Endodermal cell (in vitro differentiated cells): ENCODE measurements at places on chromosomes 2 and 18. TPM values are rescaled to one million over a fixed set of nuclear protein-coding genes. Genes with fewer than 3 reads are reported as not detected.

DNA sequence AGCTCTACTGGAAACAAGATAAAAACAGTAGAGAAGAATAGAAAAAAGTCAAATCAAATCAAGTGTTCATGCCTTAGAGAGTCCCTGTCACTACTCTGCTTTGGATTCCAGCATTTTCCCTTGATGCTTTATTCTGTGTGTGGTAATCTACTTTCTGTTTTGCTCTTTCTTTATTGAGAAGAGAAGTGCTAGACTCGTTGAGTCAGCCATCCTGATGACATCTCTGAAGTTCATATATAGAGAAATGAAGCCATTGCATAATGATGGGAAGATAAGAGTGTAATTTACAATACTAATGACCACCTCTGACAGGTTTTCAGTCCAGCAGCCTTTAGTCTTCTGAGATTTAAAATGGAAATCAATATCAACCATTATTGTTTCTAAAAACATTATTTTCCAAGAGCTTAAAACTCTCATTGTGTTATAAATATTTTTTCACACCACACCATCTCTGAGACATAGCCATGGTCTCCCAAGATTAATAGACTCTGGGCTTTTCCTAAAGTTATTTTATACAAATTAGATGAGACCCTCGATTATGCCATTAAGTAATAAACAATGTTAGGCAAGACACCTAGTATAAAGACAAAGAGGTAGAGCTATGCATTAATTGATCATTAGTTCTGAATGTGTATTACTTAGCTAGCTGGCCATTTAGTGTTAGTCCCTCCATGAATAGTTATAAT, 679.0 kb upstream of the ACVR2A start:
- H3K4me3 ChIP-seq = no peak overlapping the region
- H3K27ac ChIP-seq = no peak overlapping the region
- H3K4me1 ChIP-seq = no peaks in the 10 kb centered on the region
- no peaks in the 10 kb centered on the region for H3K36me3 ChIP-seq
- DNase-seq = no peak

DNA sequence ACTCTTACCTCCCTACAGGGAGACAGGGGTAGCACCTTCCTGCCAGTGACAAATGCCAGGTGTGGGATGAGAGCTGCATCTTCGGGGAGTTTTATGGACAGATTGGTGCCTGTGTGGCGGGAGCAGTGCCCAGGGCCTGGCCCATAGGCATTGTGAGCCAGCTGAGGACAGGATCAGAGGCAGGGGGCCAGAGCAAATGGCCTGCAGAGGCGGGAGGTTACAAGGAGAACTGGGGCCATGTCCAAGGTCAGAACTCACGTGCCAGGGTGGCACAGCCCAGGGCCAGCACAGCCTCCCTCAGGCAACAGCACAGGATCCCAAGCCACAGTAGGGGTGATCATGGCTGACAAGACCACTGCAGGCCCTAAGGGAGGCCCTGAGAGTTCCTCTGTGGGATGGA, 40.2 kb upstream of the MCFD2 start:
- peaks cover 24% of the 10 kb centered on the region for H3K36me3 ChIP-seq
- no peak overlapping the region for H3K4me3 ChIP-seq
- H3K27ac ChIP-seq = no peak overlapping the region
- H3K4me1 ChIP-seq = peaks cover 4% of the 10 kb centered on the region

GRCh38 chr2:60567096-60567495, 13.6 kb upstream of the BCL11A start:
- no peaks in the 10 kb centered on the region for H3K36me3 ChIP-seq
- DNase-seq = no peak
- peaks cover 95% of the 10 kb centered on the region for H3K27me3 ChIP-seq
- H3K27ac ChIP-seq = no peak overlapping the region
- H3K4me1 ChIP-seq = no peaks in the 10 kb centered on the region
- no peak overlapping the region for H3K4me3 ChIP-seq

DNA sequence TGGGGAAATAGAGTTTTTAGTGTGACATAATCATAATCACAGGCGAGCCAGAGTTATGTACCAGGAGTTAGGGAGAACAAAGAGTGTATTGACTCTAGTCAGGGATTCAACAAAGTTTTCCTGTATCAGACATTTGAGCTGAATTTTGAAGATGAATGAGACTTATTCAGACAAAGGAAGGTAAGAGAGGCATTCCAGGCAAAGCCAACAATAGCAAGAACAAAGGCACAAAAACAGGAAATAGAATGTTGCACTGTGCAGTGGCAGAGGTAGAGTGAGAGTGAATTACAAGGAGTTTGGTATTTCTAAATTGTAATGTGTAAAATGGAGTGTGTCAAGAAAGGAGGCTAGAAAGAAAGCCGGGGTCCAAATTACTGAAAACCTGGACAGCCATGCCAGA, 156.2 kb downstream of the CCDC148 start:
- no peak overlapping the region for H3K4me3 ChIP-seq
- no peaks in the 10 kb centered on the region for H3K36me3 ChIP-seq
- no peak overlapping the region for H3K27ac ChIP-seq

GRCh38 chr2:145744541-145745386, 1224.8 kb upstream of the ZEB2 start:
- no peaks in the 10 kb centered on the region for H3K36me3 ChIP-seq
- no peaks in the 10 kb centered on the region for H3K4me1 ChIP-seq
- H3K4me3 ChIP-seq = no peak overlapping the region
- no peaks in the 10 kb centered on the region for H3K27me3 ChIP-seq
- DNase-seq = no peak

- H3K4me1 ChIP-seq = no peaks in the 10 kb centered on the region
- H3K4me3 ChIP-seq = no peak overlapping the region
- DNase-seq = no peak
- peaks cover 73% of the 10 kb centered on the region for H3K36me3 ChIP-seq
- H3K27me3 ChIP-seq = no peaks in the 10 kb centered on the region
Measured at GRCh38 chr18:32072321-32072720, 19.4 kb upstream of the RNF138 start.

GRCh38 chr2:23294238-23294637, 90.7 kb upstream of the KLHL29 start:
- no peaks in the 10 kb centered on the region for H3K27me3 ChIP-seq
- H3K27ac ChIP-seq = no peak overlapping the region
- no peaks in the 10 kb centered on the region for H3K36me3 ChIP-seq
- DNase-seq = peak; percentile 60

- H3K27ac ChIP-seq = no peak overlapping the region
- no peak overlapping the region for H3K4me3 ChIP-seq
- H3K27me3 ChIP-seq = no peaks in the 10 kb centered on the region
- H3K36me3 ChIP-seq = peaks cover 14% of the 10 kb centered on the region
- no peak for DNase-seq
- no peaks in the 10 kb centered on the region for H3K4me1 ChIP-seq
Measured at GRCh38 chr18:48620071-48620470, 81.2 kb downstream of the CTIF start.

DNA sequence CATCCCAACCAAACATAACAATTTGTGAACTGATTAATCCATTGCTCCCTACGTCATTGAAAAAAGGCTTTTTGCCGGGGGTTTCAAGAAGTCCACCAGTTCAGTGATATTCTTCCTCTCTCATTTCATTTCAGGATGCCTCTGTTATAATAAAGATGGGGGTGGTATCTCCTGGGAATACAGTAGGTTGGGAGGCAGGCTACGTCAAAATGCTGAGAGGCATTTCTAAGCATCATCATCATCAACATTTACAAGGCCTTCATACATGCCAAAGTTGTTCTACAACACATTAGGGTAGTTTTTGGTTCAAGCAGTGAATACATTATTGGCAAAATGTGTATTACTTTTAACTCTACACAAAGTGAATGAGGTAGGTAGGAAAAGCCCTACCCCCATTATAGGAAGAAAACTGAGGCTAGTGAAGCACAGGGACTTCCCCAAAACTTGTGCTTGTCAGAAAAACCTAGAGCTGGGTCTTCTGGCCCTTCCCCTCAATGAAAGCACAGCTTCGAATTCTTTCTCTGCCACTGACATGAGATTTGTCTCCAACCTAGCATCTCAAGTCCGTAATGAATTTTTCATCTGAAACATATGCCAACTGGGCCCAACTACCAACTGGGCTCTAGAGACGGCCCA, 11.3 kb downstream of the OSR1 start:
- no peak overlapping the region for H3K27ac ChIP-seq
- DNase-seq = no peak
- peaks cover 46% of the 10 kb centered on the region for H3K27me3 ChIP-seq
- H3K4me3 ChIP-seq = peak overlapping the region; percentile 91
- H3K36me3 ChIP-seq = no peaks in the 10 kb centered on the region

- H3K4me3 ChIP-seq = no peak overlapping the region
- H3K27ac ChIP-seq = no peak overlapping the region
- H3K4me1 ChIP-seq = peaks cover 26% of the 10 kb centered on the region
- no peaks in the 10 kb centered on the region for H3K36me3 ChIP-seq
- no peaks in the 10 kb centered on the region for H3K27me3 ChIP-seq
Measured at GRCh38 chr2:201886504-201886903, 80.2 kb downstream of the CDK15 start.

- no peak overlapping the region for H3K27ac ChIP-seq
- no peaks in the 10 kb centered on the region for H3K4me1 ChIP-seq
- no peaks in the 10 kb centered on the region for H3K36me3 ChIP-seq
- H3K4me3 ChIP-seq = no peak overlapping the region
Measured at GRCh38 chr2:74982577-74982976, 24.1 kb downstream of the POLE4 start.

- no peak overlapping the region for H3K27ac ChIP-seq
- H3K27me3 ChIP-seq = no peaks in the 10 kb centered on the region
- H3K4me3 ChIP-seq = no peak overlapping the region
Measured at GRCh38 chr2:134178138-134178877, 75.6 kb upstream of the MGAT5 start.

DNA sequence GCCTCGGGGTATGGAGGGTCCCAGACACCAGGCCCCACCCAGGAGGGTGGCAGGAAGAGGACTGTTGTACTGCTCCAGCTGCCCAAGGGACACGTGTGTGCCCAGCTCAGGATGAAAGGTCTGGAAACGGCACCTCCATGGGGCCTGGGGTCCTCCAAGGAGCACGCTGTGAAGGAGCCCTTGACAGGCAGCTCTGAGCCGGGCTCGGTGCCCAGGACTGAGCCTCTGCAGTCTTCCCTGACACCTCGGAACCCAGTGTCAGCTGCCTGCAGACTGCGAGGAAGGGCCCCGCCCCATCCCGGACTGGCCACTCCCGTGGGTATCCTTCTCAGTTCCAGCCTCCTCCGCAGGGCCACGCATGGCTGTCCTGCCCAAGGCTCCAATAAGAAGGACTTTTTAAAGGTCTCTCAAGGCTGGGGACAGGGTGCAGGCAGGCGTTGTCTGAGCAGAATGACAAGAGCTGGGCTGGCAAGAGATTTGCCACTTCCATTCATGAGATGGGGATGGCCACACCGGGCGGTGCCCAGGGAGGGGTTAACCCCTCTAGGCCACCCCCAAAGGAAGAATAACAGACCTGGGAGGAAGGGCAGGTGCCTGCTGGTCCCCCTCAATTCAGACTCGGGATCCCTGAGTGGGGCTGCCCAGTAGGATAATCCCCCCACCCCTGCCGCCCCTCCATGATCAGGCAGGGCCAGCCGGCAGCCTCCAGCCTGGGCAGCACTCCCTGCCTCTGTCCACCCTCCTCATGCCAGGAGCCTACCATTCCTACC, 8.9 kb downstream of the ECEL1 start:
- no peak overlapping the region for H3K27ac ChIP-seq
- DNase-seq = peak; percentile 34
- H3K27me3 ChIP-seq = peaks cover 27% of the 10 kb centered on the region
- H3K36me3 ChIP-seq = no peaks in the 10 kb centered on the region

GRCh38 chr2:76669966-76670465, 852.2 kb downstream of the LRRTM4 start:
- no peaks in the 10 kb centered on the region for H3K4me1 ChIP-seq
- no peaks in the 10 kb centered on the region for H3K27me3 ChIP-seq
- H3K36me3 ChIP-seq = no peaks in the 10 kb centered on the region

STK11IP gene
- total RNA-seq = 23.2 and 27.3 TPM in 2 replicates

CD28 gene
- total RNA-seq = not detected in 3 replicates

CASP10 gene
- total RNA-seq = 4.1 and 6.0 TPM in 2 replicates

RNASEH1 gene
- total RNA-seq = 12.1 to 35.2 TPM (median 34.7 TPM) in 3 replicates

PHOSPHO2 gene
- 3.1 to 6.9 TPM (median 6.3 TPM) in 3 replicates for total RNA-seq

LOXL3 gene
- total RNA-seq = 5.4 to 13.5 TPM (median 8.0 TPM) in 3 replicates
